ENCODE measurements at places on chromosomes 3 and 15. TPM values are rescaled to one million over a fixed set of nuclear protein-coding genes. Genes with fewer than 3 reads are reported as not detected.
A peak's percentile ranks its signal among the peaks of the same experiment; 100 is the strongest.

- DNase-seq: no peak
Measured at GRCh38 chr3:50242851-50243542, 7.0 kb downstream of the GNAI2 start.

DNA sequence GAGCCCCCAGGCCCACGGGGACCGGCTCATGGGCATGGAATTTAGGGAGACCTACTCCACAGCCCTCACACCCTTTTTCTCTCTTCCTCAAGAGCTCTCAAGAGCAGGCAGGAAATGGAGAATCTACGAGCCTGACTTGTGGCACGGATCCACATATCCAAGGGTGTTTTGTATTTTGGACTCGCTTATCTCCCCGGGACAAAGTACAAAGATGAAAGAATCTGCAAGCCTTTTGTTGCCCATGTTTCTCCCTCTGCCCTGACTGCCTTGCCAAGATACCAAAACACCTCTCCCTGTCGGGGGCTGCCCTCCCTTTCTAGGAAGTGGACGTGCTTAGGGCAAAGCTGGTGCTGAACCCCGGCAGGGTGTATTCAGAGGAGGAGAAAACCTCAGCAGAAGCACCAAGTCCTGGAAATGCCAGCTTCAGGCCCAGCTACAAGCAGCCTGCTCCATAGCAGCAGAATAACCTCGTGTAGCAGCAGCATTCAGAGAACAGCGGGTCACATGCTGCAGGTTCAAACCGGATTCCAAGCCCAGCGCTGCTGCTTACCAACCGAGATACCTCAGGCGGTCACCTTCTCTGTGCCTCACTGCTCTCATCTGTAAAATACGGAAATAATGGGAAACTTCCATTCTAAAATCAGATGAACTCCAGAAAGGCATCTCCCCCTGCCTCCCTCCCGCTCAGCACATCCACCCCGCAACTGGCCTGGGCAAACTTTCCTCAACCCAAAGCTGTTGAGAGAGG is 35.2 kb downstream of the DNASE1L3 start:
- DNase-seq: no peak

GRCh38 chr15:98063871-98064270 is 103.4 kb downstream of the ARRDC4 start:
- DNase-seq: no peak

GRCh38 chr3:173440514-173440913 is 43.0 kb downstream of the NLGN1 start:
- DNase-seq: no peak

DNA sequence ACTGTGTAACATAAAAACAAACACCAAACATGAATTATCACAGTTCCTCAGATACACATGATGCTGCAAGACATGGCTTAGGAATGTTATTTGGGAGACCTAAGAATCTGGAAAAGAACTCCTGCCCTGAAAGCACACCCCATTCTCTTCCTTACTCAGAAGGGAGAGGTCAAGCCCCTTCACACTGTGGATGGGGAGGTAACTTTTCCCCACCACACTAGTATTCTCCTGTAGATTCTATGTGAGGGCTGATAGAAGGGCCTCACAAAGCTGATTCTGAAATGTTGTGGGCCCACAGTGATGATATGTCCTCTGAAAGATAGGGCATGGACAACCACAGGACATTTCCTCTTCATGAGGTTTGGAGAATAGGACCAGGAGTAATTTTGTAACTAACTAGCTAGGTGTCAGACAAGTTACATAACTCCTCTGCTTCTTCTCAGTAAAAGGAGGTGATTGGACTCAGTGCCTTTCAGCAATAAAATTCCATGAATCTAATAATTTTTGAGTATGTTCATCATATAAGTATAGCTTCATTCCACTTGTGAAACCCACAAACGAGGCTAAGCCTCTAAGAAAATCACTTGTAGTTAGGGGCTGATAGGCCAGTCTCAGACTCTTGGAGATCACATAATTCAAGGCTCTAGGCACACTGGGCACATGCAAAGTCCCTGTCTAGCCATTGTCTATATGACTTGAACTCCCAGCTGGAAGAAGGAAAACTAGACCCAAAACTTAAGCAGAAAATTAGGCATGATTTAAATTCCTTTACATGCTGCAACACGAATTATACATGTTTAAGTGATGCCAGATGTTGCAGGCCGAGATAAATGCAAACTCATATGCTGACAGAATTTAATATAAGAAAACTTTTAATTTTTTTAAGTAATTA is 7.5 kb downstream of the PTX3 start:
- no peak for DNase-seq

DNA sequence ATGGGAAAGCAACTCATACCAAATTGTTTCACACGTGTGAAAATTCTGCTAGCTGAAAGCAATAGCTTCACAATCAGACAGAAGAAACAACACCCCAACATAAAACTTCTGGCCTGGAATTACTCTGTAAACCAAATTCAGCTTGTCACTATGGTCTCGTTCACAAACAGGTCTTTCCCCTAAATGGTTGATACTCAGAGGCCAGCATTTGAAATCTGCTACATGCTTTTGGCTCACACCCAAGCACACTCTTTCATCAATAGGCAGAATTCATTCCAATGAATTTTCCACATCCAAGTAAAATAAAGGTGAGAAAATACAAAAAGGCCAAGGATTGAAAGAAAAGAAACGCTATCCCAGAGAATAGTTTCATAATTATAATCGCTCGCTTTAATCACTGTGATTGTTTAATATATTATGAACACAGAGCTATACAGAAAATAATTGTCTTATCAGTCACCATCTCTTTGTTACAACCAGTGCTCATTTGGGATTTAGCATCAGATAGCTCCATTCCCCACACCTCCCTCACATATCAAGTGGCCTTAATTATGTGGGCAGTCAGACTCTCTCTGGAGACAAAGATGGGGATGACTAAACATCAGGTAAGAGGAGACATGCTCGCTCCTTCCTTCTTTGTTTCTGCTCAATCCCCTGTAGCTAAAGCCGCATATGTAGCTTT is 503.8 kb upstream of the ARRDC4 start:
- no peak for DNase-seq

- no peak for DNase-seq
Measured at GRCh38 chr15:92205255-92205739, 188.4 kb upstream of the ST8SIA2 start.

DNA sequence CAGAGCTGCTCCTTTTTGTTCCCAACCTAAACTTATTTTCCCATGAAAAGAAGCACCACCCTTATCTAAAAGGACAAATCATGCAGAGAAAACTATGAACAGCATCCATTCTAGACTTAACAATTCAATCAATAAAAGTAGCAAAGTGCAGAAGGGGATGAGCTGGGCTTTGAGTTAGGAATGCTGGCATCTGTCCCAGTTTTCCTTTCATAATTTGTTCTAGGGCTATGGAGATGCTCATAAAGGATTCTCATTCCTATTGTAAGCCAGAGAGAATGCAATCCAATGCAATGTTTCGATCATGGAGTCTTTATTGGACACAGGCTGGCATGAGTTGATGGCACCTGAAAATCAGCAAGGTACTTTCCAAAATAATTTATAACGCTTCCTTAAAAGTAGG is 330.6 kb downstream of the VPS13C start:
- DNase-seq: no peak

DNA sequence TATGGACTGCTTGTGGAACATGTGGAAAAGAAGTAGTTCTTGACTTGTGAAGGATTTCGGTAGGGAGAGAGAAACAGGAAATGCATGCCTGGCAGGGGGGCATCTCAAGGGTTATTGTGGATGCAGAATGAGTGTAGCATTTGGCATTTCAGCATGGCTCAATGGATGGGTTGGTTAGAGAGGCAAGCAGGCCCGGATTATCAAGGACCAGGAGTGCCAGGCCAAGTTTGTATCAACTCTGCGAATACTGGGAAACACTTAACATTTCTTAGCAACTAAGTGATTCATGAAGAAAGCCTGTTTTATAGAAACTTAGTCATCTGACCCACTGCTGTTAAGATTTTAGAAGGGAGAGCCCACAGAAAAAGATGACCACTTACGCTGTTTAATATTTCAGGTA is 33.6 kb downstream of the KIF15 start:
- DNase-seq: no peak

GRCh38 chr3:53069422-53070068 is 23.7 kb upstream of the SFMBT1 start:
- no peak for DNase-seq

- no peak for DNase-seq
Measured at GRCh38 chr3:38313695-38314094, 31.6 kb downstream of the SLC22A14 start.

- DNase-seq: peak; percentile 92
Measured at GRCh38 chr3:195909644-195910498, 1.5 kb upstream of the TNK2 start.

- DNase-seq: no peak
Measured at GRCh38 chr3:179000659-179001058, 71.0 kb downstream of the ZMAT3 start.

GRCh38 chr15:69668039-69668705 is 215.6 kb downstream of the RPLP1 start:
- no peak for DNase-seq

DNA sequence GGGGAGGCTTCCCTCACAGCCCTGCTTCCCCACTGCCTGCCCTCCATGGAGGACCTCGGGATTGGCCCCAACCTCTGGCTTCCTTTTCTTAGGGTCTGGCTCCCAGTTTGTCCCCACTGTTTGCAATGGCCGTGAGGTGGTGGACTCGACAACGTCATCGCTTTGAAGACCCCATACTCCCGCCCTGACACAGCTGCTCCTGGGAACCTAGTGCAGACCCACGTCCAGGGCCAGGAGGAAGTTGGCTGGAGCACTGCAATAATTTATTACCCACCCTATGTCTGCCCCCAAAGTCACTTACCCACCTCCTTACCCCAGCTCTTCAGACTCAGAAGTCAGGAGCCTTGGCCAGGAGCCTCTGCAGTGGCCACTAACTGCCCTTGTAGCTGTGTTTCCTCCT is 11.1 kb downstream of the GRM2 start:
- no peak for DNase-seq

DNA sequence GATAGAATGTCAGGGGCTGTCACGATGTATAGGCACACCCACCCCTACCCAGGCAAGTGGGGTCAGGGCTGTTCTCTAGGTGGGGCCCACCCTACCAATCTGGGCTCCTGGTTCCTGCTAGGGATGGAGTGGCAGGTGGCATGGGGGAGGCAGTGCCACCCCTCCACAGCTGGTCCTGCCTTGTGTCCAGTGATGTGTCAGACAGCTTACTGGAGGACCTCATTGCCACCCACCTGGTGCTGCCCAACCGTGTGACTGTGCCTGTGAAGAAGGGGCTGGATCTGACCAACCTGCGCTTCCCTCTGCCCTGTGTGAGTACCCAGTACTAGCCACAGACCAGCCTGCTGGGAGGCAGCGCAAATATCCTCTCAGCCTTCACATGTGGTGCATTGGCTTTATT is 27.5 kb downstream of the ESYT3 start:
- no peak for DNase-seq

DNA sequence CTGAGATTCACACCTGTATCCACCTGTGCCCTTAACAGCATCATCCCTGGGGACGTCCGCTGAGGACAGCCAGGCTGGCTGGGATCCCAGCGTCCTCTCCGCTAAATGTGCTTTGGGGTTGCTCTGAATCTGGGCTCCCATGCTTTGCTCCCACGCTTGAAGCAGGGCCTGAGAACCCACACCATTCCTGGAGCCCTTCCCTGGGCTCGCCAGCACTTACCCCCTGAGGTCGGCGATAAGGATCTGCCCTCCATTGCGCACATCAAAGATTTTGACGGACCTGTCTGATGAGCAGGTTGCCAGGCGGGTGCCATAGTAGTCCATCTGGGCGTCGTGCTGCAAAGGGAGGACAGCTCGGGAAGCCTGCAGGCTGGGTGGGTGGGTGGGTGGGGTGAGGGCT is 5.8 kb downstream of the SEC13 start:
- DNase-seq: no peak

- no peak for DNase-seq
Measured at GRCh38 chr3:114449271-114450007, 155.6 kb downstream of the TIGIT start.

GRCh38 chr15:72135719-72136118 is 17.5 kb downstream of the SENP8 start:
- no peak for DNase-seq

DNA sequence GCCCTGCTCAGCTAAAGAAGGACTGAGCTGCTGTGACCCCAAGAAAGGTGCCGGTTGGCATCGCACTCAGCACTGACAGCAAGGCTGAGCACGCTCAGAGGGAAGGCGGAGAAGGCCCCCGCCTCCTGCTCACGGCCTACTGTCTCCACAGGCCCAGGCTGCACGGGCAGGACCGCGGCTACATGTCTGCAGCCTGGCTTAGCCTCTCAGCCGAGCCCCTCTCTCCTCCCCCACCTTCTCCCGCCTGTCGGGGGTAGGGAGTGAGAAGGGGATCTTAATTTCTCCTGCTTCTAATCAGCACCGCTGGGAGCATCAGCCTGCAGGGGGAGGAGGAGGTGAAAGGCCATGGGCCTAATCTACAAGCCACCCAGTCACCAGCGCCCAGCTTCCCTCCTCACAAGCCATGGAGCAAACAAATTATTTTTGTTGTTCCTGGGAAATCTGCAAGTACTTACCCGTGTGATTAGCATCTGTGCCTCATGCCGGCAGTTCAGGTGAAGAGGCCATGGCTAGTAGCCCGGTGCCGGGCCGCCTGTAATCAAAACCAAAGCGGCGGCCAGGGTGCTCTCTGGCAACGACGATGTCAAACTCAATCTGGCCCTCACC is 68.1 kb downstream of the EPHB3 start:
- DNase-seq: no peak

GRCh38 chr15:70266412-70267121 is 168.8 kb upstream of the TLE3 start:
- DNase-seq: peak; percentile 87

DNA sequence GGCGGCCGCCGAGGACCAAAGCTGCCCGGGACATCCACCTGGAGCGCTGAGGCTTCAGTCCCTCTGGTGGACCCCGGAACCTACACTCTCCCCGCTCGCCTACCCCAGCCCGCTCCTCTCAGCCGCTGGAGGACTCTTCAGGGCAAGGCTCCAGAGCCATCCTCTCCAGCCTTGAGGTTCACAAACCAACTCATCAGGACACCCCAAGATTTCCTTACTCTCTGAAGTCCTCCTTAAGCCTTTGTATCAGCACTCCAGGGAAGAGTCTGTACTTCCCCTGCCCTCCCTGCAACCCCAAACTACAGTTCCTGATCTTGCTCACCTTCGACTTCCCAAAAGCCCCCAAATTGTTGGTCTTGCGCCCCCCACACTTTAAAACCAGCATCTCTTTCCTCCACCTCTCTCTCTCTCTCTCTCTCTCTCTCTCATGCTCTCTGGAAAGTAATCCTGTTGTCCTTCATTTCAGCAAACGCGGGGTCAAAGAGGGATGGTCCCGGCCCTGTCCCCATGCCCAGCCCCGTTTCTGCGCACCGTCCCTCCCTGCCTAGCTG is 438 bp downstream of the THBS1 start:
- DNase-seq: no peak

GRCh38 chr15:41494190-41494921 is 682 bp downstream of the ITPKA start:
- no peak for DNase-seq

- DNase-seq: no peak
Measured at GRCh38 chr3:34035775-34036174, 237.3 kb downstream of the PDCD6IP start.

The TTLL13 gene
- total RNA-seq: 0.96 TPM

The LRRC34 gene
- total RNA-seq: 9.6 TPM

The TM4SF18 gene
- total RNA-seq: not detected

The FEZF2 gene
- total RNA-seq: not detected

The CERS3 gene
- total RNA-seq: not detected

The BBX gene
- 92.5 TPM for total RNA-seq

The RGMA gene
- 3.3 TPM for total RNA-seq

The CCR8 gene
- total RNA-seq: not detected

The TBC1D2B gene
- 28.3 TPM for total RNA-seq

The GP5 gene
- not detected for total RNA-seq

The RTF1 gene
- total RNA-seq: 55.7 TPM

The CCR1 gene
- 0.28 TPM for total RNA-seq

The SLC22A14 gene
- total RNA-seq: not detected

The COX5A gene
- total RNA-seq: 247 TPM

The RASL12 gene
- not detected for total RNA-seq

All from PC-9 (cell line).